ENCODE measurements at places on chromosomes 2 and 18.

GRCh38 chr2:9905413-9905812, 46.1 kb upstream of the GRHL1 start:
- no peak for DNase-seq

DNA sequence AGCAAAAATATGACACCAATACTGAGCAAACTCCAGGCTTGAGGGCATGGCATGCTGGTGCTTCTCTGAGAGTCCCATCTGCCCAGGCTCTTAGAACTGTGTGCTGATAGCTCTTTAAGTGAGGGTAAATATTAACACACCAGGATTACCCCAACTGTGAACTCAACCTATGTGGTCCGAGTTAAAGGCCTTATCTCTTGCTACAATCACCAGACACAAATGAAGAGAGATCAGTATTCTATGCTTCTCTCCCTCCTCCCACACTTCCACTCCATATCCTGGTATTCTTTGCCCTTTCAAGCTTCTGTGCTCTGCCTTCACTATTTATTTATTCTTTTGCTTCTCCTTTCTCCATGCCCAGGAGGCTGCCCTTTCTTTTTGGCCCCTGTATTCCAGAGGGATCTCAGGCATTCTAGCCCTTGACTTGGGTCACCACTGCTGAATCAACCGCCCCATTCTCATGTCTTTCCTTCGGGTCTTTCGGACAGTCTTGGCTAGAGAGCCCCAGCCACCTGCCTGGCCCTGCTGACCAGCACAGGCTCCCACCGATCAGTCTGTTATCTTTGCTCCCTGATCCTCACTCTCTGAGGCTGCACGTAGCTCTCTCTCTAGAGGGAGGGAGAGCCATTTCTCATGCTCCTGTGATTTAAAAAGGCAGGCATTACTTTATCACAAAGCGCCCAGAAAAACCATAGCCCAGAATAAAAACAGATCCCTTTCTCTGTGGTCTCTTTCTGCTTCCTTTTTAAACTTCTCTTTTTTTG, 17.2 kb upstream of the HK2 start:
- DNase-seq: no peak

DNA sequence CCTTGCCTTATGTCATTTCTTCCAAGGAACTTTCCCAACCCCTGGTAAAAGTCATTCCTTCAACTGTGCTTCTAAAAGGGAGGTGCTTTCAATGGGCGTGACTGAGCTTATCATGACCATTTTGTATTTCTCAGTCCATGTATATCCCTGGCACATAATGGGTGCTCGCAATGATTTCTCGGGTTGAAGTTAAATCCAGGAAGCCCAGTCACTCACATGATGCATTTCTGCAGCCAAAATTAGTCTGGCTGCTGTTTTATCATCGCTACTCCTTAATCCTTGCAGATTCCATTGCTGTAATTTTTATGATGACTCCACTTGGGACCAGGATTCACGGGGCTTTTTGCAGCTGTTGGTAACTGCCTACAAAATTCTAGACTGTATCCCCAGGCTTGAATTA, 25.9 kb upstream of the RFX8 start:
- DNase-seq: no peak

DNA sequence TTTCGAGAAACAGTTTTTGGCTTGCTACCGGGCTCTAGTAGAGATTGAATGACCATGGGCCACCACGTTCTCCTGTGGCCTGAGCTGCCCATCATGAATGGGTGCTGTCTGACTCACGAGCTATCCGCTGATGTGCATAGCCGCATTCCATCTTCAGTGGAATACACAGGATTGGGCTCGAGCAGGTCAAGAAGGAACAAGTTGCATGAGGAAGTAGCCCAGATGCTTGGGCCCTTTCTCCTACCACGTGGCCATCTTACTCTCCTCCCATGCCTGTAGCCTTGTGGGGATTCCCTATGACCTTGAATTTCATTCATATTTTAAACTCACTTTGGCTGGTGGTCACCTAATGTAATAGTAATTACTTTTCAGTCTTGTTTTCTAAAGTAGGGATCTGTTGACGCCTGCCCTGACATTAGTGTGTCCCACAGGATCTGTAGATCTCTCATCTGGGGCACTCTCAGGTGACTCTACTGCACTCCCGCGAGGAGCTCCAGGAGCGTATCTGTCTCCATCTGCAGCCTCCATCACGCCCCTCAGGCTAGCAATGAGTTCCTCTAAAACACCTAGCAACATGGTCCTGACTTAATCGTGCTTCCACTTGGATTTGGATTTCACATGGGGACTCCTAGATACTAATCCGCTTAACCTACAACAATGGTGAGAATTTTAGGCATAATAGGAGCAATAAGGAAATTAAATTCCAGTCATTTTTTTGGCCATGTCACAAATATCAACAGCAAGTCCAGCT, 67.8 kb downstream of the PSMG2 start:
- no peak for DNase-seq

GRCh38 chr2:163527381-163527780, 208.4 kb downstream of the FIGN start:
- no peak for DNase-seq

DNA sequence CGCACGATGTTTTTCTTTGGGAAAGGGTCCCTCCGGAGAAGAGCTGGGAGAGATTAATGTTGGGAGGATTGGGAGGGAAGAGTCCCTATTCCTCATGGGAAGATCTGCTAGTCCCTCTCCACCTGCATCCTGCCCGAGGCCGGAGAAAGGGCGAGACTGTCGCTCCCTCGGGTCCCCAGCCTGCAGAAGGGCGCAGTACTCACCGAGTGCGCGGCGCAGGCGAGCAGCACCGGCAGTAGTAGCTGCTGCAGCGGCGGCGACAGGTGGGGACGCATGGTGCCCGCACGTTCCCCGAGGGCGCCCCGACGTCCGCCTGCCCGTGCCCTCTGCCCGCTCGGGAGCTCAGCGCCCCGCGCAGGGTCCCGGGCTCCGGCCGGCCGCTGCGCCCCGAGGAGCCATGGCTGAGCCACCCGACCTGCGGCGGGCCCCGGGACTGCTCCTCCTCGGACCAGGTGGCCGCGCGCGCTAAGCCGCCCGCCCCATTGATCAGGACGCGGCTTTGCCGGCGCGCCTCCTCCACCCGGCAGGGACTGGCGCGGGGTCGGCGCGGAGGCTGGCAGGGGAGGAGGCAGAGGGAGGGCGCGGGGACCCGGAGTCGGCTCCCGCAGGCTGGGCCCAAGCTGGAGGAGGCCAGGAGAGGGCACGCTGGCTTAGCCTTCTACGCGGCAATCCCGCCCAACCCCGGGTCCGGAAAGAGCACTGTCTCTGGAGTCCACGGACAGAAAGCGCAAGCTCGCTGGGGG, at the start of gene SCTR:
TSS of gene SCTR (minus strand) at position 532 of the 743 bp plus-strand sequence. CDS start at position 275, 257 bp downstream.
- DNase-seq: no peak

GRCh38 chr2:239639421-239640185, 238.8 kb upstream of the HDAC4 start:
- no peak for DNase-seq

GRCh38 chr2:202014318-202014717, 19.3 kb upstream of the FZD7 start:
- no peak for DNase-seq

- DNase-seq: no peak
Measured at GRCh38 chr2:96830044-96830562, 13.7 kb downstream of the ANKRD23 start.

DNA sequence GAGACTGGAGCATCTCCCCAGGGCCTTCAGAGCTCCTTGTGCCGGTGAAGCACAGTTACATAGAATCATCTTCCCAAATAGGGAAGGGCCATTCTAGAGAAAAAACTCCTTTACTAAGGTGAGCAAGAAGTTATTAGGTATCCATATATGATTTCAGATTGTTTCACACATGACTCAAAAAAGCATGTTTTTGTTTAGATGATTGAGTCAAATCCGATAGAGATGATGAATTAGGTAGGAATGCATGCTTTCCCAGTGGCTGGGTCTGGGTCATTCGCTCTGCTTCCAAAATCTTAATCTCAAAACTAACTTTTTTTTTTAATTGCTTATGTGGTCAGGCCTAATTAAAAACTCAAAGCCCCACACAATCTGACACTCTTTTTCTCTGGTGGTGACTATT, 3.8 kb downstream of the NT5C1B start:
- DNase-seq: no peak

DNA sequence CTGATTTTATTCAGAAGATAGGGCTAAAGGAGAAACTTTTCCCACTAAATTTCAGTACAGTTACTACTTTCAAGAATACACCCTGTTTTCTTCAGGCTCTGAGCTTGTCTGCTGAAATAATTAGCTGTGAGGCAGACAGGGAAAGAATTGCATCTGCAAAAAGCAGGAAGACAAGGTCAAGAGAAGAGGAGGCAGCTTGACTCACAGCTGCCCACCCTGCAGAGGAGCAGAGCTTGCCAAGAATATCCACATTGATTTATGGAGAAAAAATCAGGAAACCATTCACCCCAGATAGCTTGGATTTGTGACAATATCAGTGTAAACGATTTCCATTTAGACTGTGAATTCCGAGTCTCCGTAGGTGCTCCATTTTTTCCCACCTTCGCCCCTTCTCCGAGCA, 49.0 kb downstream of the ACTR2 start:
- no peak for DNase-seq

- DNase-seq: no peak
Measured at GRCh38 chr2:64141674-64142405, 2.4 kb downstream of the PELI1 start.

Data from stimulated activated CD8-positive, alpha-beta memory T cell treated with anti-CD3 and anti-CD28 coated beads, Interleukin-2, amount 100 ng/mL, for 1 hour (primary cell).